ENCODE measurements at places on chromosomes 7 and 10.
A peak's percentile ranks its signal among the peaks of the same experiment; 100 is the strongest.

DNA sequence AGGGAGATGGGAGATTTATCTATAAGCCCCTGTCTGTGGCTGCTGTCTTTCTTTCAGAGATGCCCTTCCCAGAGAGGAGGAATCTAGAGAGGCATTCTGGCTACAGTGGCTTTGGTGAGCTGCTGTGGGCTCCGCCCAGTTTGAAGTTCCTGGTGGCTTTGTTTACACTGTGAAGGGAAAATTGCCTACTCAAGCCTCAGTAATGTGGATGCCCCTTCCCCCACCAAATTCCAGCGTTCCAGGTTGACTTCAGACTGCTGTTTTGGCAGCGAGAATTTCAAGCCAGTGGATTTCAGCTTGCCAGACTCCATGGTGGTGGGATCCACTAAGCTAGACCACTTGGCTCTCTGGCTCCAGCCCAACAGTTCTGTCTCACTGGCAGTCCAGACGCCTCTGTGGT is 951.6 kb downstream of the CCSER2 start:
- no peak for DNase-seq

GRCh38 chr7:140672382-140673062 is at the start of gene ADCK2:
TSS of gene ADCK2 (plus strand) at chr7:140672945. CDS start at chr7:140673331, 386 bp downstream.
- DNase-seq, result peak; percentile 40

GRCh38 chr7:118575393-118575948 is 351.0 kb downstream of the ANKRD7 start:
- no peak for DNase-seq

DNA sequence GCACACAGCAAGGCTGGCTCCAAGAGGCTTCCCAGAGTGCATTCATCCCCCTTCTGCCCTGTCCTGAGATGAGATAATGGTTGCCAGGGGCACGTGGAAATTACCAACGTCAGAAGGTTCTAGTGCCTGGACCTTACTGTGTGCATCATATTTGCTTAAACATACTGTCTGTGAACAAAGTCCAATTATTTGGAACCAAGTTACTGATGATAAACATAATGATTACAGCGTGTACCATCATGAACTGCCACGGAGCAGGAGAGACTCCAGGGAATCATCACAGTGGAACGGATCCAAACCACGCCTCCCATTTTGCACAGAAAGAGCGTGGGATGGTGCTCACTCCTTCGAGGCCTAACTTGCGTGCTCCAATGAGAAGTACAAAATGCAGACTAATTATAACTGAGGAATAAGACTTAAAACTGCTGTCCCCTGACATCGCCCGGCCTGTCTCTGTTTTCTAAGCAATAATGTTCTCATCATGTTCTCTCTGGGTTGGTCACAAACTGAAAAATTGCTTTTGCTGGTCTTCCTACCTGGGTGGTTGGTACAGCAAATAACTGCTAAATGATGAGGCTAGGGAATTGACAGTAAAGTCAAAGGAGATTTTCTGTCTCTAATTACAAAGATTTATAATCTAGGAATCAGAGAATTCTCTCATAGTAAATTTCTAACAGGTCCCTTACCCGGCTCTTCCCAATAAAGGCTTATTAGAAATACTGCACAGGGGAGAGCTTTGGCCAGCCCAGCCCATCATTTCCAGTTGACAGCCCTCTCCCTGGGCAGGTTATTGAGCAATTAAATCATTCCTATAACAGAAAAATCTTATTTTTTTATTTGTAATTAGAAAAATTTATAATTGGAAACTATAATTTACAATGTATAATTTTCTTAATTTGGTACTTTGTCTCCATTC is 182.2 kb downstream of the CAMK1D start:
- DNase-seq, result no peak

GRCh38 chr10:29240986-29241660 is 47.7 kb upstream of the LYZL1 start:
- DNase-seq, result no peak

DNA sequence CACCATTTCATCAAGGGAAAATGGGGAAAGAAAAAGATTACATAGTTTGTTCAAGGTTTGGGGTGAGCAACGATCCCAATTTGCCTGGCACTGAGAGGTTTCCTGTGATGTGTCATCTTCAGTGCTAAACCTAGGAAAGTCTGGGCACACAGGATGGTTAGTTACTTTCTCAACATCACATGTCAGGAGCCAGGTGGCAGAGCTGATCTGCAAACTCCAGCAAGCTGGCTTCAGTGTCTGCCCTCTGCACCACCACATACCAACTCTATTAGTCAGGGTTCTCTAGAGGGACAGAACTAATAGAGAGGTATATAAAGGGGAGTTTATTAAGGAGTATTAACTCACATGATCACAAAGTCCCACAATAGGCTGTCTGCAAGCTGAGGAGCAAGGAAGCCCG is 11.3 kb downstream of the ADAM12 start:
- no peak for DNase-seq

- DNase-seq, result no peak
Measured at GRCh38 chr10:75058161-75058560, 53.3 kb upstream of the SAMD8 start.

- no peak for DNase-seq
Measured at GRCh38 chr7:53697913-53698312, 662.5 kb downstream of the POM121L12 start.

DNA sequence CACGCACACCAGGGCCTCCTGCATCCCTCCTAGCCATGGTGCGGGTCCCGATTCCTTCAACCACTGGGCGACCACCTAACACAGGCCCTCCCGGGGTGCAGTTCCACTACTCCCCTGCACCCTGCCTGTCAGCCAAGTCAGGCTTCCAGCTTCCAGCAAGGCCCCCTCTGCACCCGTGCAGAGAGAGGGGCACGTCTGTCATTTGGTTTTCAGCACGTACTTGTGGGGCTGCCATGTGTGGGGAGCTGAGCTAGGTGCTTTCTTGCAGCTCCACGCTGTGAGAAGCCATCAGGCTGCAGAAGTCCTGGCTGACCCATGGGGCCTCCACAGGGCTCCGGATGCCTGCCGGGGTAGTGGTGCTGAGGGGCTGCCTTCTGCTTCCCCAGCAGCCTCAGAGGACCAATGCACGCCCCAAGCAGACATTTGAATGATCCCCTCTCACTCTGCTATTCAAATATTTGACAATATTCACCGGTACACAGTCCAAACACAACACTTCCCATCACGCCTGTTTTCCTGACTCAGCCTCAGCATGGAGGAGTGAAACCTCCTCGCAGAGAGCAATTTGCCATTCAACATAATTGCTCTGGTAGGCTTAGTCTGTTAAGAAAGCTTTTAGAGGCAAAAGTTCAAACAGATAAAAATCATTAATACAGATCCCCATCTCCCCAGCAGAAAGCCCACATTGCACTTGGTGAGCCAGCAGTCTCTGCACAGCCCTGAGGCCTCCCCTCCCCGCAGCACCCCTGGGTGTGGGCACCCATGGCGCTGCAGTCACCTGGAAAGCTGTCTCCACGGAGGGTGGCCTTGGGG is 449.9 kb downstream of the PTPRN2 start:
- no peak for DNase-seq

DNA sequence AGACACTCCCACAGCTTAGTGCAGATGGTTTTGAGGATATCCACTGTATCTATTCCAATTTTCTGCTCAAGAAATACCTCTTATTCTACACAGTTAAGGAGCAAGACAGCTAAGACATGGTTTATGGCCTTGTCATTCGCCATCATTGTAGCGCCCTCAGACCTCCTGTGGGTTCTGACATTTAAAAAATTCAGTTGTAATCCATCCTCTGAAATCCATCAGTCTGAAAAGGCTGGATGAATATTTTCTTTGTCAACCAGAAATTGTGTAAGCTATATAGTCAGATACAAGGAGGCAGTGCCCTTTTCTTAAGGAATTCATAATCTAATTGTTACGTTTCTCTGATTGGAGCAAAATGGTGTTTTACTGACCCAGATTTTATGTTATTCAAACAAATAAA is 353.6 kb downstream of the GALNT17 start:
- no peak for DNase-seq

GRCh38 chr7:24438232-24438631 is 135.0 kb upstream of the PALS2 start:
- no peak for DNase-seq

- no peak for DNase-seq
Measured at GRCh38 chr10:129278686-129279085, 188.4 kb upstream of the MGMT start.

DNA sequence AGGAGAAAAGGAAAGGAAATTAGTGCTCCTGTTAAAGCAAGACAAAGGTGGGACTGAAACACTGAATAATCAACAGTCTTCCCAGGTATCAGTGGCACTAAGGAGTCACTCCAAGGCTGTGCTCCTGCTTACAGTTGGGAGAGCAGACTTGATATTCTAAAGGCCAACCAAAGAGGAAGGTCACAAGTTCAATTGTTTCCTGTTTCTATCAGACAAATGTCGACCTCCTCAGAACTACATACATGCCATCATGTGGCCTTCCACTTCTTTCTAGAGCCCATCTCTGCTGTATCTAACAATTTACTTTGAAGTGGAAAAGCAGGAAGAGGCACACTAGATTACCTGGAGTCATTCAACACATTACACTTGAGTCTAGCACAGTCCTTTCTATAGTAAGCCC is 3.4 kb downstream of the ZNF239 start:
- DNase-seq, result no peak

All from T follicular helper cell (primary cell).